ENCODE measurements at places on chromosomes 3 and 15.

DNA sequence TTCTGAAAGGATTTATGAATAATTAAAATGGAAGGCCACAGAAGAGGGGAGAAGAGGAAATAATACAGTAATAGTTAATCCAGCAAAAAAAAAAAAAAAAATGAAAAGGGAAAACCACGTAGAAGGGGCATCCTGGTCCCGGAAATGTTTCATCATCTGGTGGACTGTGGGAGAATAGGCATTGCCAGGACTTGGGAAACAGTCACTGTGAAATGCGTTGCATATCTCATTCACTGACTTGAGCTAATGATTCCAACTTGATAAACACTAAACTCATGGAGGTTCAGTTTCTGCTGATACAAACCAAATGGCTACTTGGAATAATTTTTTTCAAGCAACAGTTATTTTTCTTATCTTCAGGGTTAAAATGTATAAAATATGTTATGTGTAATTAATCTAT is 3.2 kb downstream of the XCR1 start:
- DNase-seq, result no peak

DNA sequence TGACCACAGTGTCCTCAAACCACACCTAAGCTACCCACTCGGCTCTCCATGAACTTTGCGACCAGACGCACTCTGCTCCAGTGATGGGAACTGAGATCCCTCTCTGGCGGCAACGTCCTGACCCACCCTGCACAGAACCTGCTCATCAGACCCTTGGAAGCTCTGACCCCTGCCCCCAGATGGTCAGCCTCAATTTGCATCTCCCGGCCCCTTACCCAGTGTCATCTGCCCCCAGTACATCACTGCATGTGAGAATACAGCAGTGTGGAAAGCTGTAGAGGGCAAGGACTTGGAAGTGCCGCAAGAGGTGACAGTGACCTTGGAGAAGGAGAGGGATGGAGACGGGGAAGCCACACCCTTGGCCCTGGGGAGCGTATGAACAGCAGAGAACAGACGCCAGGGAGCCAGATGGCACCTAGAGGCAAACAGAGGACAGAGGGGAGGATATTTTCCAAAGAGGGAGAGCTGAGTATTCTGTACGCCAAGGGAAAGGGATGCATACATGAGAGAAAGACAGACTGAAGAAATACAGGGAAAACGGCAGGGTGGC is 192.0 kb downstream of the XXYLT1 start:
- no peak for DNase-seq

DNA sequence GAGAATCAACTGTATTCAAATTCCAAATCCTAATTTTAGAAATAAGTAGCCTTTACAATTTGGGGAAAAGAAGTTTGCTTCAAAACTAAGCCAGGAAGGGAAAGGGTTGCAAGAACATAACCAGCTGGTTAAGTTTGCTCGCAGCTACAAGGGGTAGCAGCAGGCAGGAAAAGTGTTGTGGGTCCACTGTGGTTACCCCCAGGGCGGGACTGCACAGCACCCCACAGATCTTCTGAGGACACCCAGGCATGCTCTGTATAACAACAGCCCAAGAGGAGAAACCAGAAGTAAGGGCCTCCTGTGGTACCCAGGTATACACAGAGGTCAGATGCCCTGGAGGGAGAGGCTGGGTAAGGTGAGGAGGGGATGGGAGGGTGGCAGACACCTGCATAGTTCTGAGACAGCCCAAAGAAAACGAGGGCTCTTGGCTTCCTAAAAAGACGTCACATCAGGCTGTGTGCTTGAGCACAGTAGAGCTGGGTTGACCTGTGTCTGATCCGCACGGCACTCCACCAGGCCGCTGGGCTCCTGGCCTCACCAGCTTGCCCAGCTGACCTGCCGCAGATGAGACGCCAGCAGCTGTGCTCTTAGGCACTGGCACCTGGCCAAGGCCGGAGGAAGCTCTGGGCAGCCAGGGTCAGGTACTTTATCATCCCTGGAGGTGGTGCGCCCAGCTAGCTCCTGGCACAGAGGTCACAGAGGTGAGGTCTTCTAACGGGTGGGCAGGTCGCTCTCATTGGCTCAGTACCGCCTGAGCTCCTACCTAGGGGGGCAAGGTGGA is 81.8 kb upstream of the SNRPA1 start:
- DNase-seq, result no peak

DNA sequence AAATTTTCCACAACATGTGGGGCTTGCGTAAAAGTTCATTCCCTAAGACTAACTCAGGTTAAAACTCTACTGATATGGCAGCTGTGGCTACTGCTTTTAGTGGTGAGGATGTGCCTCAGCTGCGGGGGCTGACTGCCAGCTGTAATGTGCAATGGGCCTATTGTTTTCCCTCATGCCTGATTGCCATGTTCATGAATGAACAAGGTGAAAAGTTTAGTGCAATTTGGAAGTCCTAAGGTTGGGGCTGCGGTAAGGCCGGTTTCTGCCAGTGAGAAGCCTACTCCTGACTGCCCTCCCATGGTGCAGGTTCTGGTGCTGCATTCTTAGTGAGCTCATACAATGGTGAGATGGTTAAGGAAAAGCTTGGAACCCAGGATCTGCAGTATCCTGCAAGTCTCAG is 10.9 kb upstream of the ALDH1L1 start:
- DNase-seq, result no peak

DNA sequence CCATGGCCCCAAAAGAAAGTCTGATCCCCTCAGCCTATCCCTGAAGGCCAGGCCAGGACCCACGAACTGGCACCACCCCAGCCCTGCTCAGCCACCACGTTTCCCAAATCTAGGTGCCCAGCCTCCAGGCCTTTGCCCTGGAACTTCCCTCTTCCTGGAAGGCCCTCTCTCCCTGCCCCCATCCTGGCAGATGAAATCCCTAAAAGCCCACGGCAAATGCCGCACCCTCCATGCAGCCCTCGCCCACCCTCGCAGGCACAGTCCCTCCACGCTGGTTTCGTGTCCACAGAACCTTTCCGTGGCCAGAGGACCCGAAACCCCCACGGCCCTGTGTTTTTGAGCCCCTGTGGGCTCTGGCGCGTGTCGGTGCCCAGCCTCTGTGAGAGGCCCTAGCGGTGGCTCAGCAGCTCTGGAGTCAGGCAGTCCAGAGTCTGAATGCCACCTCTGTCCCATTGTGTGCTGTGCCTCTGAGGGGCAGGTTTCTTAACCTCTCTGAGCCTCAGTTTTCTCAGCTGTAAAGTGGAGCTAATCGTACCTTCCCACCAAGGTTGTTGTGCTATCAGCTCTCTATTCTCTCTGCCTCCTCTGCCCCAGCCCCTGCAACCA is 138.5 kb upstream of the IQSEC1 start:
- DNase-seq, result no peak

DNA sequence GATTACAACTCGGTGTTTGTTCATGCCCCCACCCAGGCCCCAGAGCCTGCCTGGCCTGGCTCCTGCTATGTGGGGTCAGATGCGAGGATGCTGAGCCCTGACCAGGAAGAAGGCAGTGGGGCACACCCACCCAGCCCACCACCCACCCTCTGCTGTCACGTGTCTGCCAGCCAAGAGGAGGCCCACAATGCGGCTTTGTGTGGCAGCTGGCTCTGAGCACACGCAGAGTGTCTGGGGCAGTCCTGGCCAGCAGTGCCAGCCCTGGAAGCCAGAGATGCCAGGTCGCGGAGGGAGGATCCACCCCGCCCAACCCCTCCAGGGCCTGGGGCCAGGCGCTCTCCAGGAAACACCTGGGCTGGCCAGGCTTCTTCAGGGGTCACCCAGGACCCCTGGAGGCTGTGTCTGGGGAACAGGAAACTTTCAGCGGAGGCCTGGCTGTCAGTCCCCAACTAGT is 26.4 kb upstream of the KLF13 start:
- DNase-seq, result no peak

GRCh38 chr15:96361309-96362010 is 31.0 kb downstream of the NR2F2 start:
- no peak for DNase-seq

DNA sequence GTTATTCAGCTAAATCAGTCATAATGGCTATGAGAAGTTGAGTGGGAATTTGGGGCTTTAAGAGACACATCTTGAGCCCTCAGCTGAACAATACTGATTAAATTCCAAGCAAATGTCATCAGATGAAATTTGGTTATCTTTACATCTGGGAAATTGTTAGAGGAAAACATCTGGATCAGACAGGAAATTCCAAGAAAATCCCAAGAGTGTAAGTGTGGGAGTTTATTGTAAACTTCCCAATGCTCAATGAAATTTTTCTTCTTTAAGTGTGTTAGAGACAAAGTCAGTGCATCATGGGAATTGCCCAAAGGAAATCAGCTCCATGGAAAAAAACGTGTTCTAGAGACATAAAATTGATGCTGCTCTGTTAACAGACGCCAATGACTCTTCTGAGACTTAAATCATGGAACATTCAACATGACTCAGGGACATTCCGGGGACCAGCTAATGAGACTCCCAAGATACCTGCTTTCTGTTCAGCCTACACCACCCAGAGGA is 19.8 kb upstream of the DCLK3 start:
- no peak for DNase-seq

DNA sequence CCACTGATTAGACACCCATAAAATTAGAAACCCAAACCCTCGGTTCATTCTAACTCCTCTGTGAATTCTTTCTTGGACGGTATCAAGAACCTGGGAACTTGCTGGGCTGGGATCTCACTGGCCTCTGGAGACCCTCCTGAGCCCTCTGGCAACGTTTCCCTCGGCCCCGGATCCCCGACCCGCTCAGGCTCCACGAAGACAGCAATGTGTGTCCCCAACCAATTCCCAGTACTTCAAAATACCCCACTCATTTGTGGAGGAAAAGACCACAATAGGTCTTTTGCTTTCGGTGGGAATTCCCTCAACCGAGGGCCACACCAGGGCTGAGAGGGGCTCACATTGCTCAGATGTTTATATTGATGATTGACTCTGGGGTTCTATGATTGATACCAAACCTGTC is 117.9 kb upstream of the PRR20G start:
- DNase-seq, result no peak

DNA sequence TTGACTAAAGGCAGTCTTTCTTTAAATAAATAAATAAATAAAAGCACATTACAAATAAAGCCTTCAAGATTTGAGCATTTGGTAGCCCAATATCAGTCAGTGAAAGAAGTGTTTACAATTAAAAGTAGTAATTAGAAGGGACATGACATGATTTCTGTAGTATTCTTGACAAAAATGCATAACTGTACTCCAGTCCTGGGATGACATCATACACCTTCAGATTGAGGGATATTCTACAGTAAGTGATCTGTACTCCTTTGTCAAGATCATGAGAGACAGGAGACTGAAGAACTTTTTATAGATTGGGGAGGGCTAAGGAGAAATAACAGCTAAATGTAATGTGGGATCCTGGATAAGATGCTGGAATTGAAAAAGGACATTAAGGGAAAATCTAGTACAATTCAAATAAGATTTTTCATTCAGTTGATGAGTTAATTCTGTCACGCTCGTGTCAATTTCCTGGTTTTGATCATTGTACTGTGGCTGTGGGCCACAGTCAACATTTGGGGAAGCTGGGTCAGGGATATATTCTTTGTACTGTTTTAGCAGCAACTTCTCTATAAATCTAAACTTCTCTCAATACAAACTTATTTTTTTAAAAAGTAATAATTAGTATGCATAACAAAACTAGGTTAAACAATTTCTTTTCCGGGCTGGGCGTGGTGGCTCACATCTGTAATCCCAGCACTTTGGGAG is 314.8 kb downstream of the PTPRG start:
- DNase-seq, result no peak

Data from activated CD8-positive, alpha-beta memory T cell treated with anti-CD3 and anti-CD28 coated beads for 48 hours (primary cell).